ENCODE measurements at places on chromosomes 2 and 18.

GRCh38 chr2:136254681-136255080 is 136.7 kb upstream of the CXCR4 start:
- no peak for DNase-seq

DNA sequence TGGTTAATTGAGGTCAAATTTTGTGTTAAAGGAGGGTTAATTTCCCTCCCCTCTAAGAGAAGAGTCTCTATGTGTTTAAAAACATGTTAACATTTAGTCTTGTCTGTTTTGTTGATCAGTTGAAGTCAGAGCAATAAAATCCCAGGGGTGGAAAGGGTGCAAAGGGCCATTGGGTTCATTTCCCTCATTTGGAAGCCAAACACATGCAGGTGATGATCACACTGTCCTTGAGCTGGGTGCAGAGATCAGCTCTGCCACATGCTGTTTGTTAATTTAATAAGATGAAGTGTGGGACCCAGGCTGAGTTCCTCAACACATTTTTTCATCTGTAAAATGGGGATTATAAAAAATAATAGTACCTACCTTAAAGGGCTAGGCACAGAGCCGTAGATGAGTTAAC is 260.9 kb downstream of the LPIN1 start:
- DNase-seq: no peak

GRCh38 chr2:195406886-195407603 is 250.0 kb upstream of the SLC39A10 start:
- DNase-seq: no peak

DNA sequence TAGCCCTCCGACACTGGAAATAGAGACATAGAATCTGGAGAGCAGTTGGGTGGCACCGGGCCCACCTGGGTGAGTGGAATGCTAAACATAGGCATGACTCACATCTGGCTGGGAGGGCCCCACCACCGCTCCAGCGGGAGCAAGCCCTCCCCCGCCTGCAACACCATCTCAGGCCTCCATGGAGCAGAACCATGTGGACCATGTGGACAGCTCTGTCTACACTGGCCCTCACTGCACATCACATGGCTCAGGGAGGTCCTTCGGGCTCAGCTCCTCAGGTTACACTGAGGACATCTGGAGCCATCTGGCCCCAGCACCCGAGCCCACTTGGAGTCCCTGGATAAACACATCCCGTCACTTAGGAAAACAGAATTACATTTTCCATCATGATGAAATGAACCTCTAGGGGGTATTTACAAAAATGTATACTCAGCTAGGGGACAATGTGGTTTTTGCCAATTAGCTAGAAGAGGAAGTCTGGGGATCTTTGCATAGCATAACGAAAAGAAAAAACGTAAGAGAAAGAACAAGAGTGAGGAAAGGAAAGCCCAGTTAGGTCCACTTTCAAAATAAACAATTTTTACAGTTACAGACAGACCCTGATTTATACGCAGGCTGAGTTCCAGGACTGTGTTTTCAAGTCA is 30.7 kb upstream of the MLPH start:
- no peak for DNase-seq

DNA sequence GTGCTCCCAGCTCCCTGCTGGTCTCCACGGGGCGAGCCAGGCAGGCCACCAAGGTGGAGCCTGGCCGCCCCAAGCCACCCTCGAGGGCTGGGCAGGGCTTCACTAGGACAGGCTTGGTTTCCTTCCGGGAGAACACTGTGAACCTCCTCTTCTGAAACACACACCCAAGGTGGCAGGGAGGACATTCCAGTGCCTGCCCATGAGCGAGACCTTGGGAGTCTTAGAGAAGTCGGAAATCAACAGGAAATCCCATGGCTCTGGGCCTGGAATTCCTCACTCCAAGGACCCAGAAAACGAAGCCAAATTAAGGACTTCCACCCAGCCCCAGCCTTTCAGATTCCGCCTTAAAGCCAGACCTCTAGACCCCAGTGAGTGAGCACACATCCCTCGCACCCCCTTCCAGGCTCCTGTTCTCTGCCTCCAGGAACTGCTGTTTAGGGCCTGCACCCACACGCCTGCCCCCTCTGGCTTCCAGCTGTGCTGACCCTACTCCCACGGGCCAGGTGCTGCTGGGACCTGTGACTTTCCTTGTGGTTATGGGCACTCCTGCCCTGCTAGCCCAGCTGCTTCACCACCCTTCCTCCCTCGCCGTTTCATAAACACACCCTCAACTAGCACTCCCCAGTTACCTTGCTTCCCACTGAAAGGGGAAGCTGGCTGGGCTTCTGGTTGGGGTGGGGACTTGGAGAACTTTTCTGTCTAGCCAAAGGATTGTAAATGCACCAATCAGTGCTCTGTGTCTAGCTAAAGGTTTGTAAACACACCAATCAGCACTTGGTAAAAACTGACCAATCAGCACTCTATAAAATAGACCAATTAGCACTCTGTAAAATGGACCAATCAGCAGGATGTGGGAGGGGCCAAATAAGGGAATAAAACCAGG is 13.7 kb downstream of the GPR17 start:
- no peak for DNase-seq

DNA sequence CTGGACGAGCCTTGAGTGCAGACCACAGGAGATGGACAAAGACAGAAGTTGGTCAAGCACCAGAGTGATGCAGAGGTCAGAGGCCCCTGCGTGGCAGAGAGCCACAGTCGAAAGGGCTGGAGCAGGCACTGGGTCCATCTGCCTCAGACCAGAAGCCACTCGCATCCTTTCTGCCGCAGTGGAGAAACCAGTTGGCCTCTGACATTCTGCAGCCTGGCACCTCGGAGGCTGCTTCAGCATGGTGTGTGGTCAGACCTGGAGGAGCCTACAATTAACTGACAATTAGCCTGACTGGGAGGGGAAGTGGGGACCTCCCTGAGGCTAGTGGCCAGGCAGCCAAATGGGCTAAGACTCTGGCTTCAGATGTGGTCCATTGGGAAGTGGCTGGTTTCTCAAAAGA is 111.1 kb downstream of the SGPP2 start:
- no peak for DNase-seq

DNA sequence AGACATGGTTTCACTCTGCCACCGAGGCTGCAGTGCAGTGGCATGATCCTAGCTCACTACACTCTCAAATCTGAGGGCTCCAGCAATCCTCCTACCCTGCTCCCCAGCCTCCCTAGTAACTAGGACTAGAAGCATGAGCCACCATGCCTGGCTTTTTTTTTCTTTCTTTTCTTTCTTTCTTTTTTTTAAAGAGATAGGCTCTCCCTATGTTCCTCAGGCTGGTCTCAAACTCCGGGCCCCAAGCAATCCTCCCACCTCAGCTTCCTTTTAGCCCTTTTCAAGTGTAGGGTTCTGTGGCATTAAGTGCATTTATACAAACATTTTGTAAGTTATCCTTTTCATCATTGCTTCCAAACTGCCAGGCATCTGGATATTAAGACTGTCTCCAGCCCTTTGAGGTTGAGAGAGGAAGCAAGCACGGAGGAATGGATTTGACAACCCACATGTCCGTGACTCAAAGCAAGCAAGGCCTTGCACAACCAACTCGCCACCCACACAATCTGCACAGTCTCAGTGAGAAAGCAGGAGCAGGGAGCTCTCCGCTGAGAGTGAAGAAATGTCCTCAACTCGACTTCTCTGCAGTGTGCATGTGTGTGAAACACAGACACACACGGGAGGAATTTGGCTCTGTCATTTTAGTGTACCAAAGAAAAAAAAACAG is 65.6 kb downstream of the ATP8B1 start:
- no peak for DNase-seq

DNA sequence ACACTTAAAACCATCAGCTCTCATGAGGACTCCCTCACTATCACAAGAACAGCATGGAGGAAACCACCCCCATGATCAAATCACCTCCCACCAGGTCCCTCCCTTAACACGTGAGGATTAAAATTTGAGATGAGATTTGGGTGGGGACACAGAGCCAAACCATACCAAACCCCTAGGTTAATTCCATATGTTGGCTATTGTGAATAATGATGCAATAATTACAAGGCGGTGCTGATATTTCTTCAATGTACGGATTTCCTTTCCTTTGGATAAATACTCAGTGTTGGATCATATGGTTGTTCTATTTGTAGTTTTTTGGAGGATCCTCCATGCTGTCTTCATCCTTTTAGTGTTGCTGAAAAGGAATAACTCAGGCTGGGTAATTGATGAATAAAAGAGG is 652.1 kb upstream of the PKDCC start:
- no peak for DNase-seq

GRCh38 chr2:138708682-138709241 is 71.4 kb downstream of the NXPH2 start:
- DNase-seq: no peak
